Omental fat pad (tissue), 4 donors: ENCODE measurements at places on chromosomes 12 and 14. TPM values are rescaled to one million over a fixed set of nuclear protein-coding genes. Genes with fewer than 3 reads are reported as not detected.
A peak's percentile ranks its signal among the peaks of the same experiment; 100 is the strongest.

Gene HIP1R
- total RNA-seq, result 27.5 TPM

Gene SLC16A7
- 127 TPM for total RNA-seq

Gene ANO4
- total RNA-seq, result 2.4 TPM

- DNase-seq, result no peak
These were observed 85.5 kb downstream of the ADCK1 start for GRCh38 chr14:77885367-77885766.

- DNase-seq, result no peak
These were observed 221.0 kb downstream of the SLC25A21 start for GRCh38 chr14:36951380-36951911.

GRCh38 chr12:42483521-42483790 is 106.1 kb downstream of the PRICKLE1 start:
- DNase-seq, result peak; percentile 25

- DNase-seq, result no peak
These were observed 186.5 kb downstream of the CHST11 start for GRCh38 chr12:104643093-104643818.
